ENCODE measurements at places on chromosomes 3 and 15.

- DNase-seq = no peak
Observed at GRCh38 chr3:197736010-197736490, 654 bp downstream of the RUBCN start.

DNA sequence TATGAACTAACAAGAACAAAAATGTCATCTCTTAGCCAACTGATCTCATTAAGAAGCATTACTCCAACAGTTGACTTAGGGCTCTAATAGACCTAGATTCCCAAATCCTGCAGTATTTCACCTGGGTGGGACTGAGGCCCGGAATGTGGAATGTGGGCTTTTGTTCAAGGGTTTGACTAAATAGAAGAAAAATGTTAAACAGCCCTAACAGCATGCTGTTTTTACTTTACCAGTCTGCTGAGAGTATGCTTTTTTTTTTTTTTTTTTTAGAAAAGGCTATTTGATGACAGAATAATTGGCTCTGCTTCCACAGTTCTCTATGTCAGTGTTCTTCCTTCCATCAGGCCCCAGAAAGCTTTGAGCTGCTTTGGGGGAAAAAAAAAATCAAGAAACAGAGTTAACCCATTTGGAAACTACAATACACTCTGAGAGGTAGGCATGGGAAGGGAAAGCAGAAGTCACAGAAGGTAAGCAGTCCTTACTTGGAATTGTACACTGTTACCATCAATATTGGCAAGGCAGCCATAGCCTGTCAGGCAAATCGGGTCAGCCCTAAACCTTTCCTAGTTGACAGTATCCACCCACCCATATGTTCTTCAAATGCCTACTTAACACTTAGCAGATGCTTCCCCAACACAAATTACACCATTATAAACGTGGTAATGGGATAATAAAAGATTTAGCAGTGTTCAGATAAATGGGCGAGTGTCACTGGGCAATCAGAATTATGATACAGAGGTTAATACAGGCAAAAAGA, 224.2 kb downstream of the CNTN3 start:
- no peak for DNase-seq

GRCh38 chr3:4977001-4977852, 2.0 kb upstream of the BHLHE40 start:
- DNase-seq = peak; percentile 95

DNA sequence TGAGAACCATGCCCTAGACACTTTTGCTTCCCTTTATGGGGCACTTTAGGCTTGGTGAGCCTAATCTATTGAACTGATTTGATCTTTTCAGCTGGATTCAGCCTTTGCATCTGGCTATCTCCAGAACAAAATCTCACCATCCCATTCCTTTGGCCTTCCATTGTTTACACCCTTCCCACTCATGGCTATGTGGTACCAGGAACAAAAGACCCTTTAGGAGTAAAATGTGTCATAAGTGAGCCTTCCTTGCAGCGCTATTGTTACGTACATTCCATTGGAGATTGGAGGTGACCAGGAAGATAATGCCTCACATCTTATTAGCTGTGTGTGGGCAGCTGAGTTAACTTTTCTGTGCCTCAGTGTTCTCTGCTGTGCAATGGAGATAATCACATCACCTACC, 188.4 kb downstream of the SATB1 start:
- no peak for DNase-seq

DNA sequence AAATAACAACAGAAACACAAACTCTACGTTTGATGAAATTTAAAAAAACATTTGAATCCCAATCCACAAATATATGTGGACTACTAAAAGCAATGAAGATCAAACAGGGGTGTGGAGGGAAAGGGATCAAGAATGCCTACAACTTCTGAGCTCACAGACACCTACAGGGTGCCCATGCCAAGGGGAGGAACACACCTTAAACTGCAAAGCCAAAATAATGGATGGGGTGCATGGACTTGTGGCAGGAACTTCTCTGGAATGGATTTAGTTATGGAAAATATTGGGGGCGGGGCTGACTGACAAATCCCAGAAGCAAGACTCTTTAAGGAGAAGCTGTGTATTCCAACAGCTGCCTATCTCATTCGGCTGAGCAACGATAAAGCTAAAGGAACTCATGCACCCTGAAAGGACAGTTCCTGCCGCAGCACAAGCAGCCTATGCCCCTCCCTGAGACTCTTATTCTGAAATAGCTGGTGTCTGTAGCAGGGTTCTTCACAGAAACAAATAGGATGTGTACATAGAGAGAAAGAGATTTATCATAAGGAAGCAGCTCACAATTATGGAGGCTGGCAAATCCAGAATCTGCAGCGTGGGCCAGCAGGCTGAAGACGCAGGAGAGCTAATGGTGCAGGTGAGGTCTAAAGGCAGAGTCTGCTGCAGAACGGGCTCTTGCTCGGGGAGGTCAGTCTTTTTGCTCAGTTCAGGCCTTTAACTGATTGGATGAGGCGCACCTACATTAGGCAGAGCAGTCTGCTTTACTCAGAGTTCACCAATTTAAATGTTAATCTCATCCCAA, 24.5 kb upstream of the PLA2G4D start:
- DNase-seq = peak; percentile 11

DNA sequence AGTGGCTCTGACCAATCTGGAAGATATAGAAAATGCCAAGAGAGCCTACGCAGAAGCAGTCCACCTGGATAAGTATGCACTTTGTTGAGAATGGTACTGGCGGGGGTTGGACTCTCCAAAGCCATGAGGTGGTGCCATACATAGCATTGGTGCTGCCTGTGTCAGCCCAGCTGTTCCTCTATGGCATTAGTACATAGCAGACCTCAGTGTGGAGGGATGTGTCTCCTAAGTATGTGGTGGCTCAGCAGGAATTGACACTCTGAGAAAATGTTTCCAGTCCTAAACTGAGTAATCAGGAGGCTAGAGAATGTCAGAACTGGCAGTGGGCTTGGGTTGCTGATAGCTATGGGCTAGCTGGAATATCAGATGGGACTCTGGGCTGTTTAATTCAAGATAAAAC, 48.4 kb downstream of the ADPGK start:
- no peak for DNase-seq

- DNase-seq = no peak
Observed at GRCh38 chr3:37386627-37387230, 212.3 kb upstream of the LRRFIP2 start.

- no peak for DNase-seq
Observed at GRCh38 chr3:52204337-52205073, 6.5 kb downstream of the ALAS1 start.

GRCh38 chr3:156661155-156661554, 13.2 kb upstream of the TIPARP start:
- no peak for DNase-seq

GRCh38 chr3:101829437-101829830, 19.9 kb upstream of the NFKBIZ start:
- no peak for DNase-seq

DNA sequence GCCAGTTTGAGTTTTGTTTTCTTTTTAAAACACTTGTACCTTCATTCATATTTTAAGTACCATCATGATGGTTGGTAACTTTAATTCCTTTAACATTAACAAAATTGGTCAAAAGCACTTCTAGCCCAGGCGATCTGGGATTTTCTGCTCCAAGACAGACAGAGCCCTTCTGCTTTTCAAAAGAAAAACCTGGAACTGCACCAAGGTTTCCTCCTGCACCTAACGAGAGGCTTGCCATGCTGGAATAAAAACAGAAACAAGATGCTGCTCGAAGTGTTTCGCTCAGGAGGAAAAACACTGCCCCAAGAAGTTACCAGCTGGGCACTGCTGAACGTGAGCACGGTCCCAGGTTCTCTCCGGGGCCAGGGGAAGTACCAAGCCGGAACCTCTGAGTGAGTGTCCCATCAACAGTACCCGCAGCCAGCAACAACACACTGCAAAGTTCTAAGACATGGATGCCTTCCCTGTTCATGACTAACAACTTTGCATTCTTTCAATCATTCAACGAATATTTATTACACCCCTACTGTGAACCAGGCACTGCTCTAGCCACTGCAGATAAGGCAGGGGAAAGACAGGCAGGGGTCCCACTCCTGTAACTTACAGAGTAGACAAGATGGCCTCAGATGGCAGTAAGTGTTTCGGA, 98.8 kb downstream of the XXYLT1 start:
- no peak for DNase-seq

DNA sequence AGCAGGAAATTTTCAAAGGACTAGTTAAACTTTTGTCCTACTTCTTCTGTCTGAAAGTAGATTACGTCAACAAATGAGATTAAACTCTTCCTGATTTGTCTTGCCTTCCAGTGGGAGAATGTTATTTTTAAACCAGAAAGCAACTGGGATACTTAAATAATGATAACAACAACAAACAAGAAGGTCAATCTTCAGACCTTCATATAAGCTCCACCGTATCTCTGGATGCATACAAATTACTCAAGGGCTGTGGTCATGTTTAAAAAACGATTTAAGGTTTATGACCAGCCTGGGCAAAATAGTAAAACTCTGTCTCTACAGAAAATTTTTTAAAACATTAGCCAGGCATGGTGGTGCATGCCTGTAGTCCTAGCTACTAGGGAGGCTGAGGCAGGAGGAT, 145.3 kb upstream of the NPHP3 start:
- no peak for DNase-seq

GRCh38 chr3:71910108-71910507, 125.2 kb upstream of the PROK2 start:
- no peak for DNase-seq

GRCh38 chr15:78681281-78682003, 40.4 kb upstream of the CHRNB4 start:
- no peak for DNase-seq

- no peak for DNase-seq
Observed at GRCh38 chr3:77466562-77467115, 426.7 kb downstream of the ROBO2 start.

- no peak for DNase-seq
Observed at GRCh38 chr15:67575039-67575502, 32.6 kb downstream of the MAP2K5 start.

GRCh38 chr15:67120839-67121643, 55.6 kb downstream of the SMAD3 start:
- DNase-seq = peak; percentile 85

DNA sequence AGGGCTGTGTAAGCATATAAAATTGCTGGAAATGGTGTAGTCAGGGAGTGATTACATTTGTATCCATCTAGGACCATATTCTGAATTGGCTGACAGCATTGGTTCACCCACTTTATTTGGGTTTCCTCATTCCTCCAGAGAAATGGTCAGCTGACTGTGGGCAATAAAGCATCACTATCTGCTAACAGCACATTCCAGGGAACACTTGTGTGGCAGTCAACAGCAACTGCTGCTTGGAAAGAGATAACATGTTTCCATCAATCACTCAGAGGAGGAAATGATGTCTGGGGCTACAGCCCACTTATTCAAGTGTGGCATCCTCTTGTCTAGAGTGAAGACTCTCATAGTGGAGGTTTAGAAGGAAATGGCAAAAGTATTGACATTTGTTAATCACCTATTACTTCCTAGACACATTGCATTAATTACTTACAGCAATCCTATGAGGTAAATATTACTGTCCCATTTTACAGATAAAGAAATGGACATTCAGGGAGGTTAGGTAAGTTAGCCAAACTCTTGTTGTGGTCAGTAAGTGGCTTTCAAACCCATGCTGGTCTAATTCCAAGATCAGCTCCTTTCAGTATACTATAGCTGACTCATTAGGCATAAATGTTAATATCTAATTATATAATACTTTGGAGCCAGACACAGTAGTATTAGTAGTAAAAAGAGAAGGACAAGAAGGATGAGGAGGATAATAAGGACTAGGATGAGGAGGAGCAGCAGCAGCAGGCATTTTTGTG, 247.8 kb downstream of the ALCAM start:
- no peak for DNase-seq

DNA sequence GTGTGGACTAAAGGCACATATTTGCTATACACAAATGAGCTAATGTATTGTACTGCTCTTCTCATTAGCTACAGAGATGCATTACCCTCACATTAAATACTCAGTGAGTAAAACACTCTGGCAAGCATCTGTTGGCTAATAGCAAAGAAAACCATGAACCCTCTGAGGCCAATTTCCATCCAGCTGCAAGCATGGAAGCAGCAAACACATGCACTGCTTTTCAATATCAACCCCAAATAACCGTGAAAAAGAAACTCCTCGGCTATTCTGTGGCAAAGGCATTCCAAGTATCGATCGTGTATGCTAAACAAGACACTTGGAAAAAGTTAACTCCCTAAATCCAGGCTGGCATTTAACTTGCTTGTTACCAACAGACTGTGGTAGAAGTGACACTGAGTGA, 67.0 kb downstream of the PEAK1 start:
- no peak for DNase-seq

- no peak for DNase-seq
Observed at GRCh38 chr3:34388830-34389229, 590.4 kb downstream of the PDCD6IP start.

GRCh38 chr15:38709196-38709595, 144.6 kb upstream of the RASGRP1 start:
- no peak for DNase-seq

GRCh38 chr3:108359011-108359410, 62.7 kb downstream of the HHLA2 start:
- no peak for DNase-seq

DNA sequence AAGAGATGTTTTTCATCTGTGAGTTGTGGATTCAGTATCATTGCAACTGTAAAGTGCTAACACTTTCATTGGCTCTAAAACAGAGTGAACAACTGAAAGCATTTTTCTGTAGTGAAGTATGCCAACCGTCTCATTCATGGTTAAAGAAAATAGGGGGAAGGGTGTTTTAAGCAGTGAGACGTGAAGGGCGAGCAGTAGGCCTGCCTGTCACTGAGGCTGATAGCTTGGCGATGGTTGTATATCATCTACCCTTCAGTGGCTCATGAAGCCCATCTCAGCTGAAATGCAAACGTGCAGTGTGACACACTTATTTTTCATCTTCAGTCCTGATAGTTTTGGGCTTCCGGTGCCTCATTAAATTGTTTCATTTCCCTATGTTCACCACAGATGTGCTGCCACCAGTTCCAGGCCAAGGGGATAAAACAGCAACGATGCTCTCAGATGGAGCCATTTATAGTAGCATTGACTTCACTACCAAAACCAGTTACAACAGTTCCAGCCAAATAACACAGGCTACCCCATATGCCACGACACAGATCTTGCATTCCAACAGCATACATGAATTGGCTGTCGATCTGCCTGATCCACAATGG, 562.0 kb downstream of the ROBO2 start:
- DNase-seq = no peak

- no peak for DNase-seq
Observed at GRCh38 chr3:7879572-7879971, 622.1 kb upstream of the LMCD1 start.

GRCh38 chr3:126127452-126127851, 43.5 kb upstream of the SLC41A3 start:
- no peak for DNase-seq

GRCh38 chr3:140386357-140387100, 291.3 kb upstream of the TRIM42 start:
- DNase-seq = no peak

GRCh38 chr3:8474991-8475390, 26.6 kb upstream of the LMCD1 start:
- DNase-seq = no peak

DNA sequence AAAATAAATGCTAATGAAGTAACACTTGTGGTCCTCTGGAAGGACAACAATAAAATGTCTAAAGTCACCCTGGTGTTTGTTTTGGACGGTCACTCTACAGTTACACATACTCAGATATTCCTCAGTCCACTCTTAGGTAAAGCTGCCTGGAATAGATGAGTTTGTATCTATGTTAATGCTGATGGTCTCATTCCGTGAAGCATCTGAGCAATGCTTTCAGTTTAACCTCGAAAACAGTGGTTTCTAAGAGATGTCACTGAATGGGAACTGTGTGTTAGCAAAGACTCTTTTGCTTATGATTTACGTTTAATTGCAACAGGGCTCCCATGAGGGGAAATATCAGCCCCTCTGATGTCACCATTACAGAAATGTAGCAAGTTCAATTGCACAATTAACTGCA, 49.1 kb downstream of the FBN1 start:
- DNase-seq = no peak

GRCh38 chr3:172137287-172138192, 98.2 kb downstream of the FNDC3B start:
- DNase-seq = no peak
